Stimulated activated CD8-positive, alpha-beta memory T cell treated with anti-CD3 and anti-CD28 coated beads, Interleukin-4, amount 100 ng/mL, for 4 hours (primary cell): ENCODE measurements at places on chromosomes 16 and 17.

DNA sequence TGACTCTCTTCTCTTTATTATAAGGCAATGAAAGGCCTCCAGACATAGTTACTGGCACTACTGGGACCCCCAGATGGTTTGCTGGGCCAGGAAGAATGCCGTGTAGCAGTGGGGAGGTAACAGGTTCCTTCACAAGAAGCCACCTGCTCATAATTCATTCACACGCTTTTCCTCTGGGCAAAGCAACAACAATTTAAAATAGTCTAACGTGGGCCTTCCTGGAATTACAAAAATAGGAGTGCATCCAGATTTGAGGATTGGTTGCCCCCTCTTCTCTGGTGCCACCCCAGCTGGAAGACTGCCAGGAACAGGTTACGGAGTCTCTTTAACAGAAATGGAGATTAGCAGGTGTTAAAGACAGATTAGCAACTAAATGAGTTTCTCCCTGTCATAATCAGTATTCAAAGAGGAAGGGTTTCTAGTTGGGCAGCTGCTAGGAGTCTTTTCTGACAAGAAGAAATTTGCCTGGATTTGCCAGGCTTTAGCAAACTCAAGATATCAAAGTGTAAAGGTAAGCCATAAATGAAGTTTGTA, 409.6 kb downstream of the NPIPA8 start:
- DNase-seq: no peak

DNA sequence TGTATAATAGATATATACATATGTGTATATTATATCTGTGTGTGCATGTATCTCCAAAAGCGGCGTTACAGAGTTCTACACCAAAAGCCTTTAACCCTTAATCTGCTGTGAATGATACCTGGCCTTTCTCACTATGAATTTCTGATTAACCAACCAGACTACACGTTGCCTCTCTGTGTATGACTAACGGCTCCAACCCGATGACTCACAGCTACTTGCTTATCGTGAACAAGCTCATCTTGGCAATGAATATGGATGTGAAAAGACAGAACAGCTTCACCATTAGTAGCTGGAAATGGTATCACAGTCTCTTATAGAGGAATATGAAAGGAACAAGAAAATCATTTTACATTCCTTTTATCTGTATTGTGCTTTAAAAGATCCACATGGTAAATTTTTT, 23.8 kb upstream of the ARHGAP44 start:
- DNase-seq: no peak

DNA sequence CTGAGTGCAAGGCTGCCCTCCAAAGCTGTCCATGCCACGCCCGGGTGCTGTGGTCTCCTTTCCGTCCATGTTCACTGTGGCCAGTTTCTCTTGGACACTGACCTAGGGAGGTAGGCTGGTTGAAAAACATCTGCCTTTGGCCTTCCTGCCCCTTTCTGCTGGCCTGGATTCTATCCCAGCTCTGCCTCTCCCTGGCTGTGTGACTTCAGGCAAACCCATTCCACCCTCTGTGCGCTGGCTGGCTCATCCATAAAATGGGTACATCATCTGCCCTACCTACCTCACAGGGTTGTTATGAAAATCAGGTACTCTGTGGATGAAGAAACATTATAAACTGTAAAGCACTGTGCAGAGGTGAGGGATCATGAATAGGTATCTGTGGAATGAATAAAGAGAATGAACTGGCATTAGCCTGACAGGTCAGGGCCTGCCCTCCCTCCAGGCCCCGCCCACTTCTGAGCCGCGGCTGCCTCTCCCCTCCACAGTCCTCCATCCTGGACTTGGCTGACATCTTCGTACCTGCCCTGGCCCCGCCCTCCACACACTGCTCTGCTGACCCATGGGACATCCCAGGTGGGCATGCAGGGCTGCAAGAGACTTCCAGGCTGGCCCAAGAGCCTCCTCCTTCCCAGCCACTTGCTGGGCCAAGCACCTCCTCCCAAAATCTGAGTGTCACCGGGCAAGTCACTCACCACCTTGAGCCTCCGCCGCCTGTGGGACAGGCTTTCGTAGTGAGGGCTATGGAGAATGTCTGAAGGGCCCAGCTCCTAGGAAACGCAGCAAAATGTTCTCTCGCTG, 7.0 kb upstream of the SPATA20 start:
- DNase-seq: no peak

DNA sequence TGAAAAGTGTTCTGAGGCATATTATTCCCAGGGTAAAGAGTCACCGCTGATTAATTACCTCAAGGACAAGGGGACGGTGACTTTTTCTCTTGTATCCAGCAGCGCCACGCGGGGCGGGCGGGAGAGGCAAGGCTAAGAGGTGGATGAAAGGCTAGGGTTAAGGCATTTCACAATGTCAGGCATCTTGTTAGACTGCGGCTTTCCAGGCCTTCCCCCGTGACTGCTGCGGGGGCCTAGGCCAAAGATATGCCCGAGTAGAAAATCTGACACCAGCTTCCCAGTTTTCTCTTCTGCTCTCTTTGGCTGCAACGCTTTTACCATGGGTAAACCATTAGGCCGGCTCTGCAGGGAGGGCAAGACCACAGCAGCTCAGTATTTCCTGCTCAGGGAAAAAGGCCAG, 698.2 kb downstream of the MAF start:
- DNase-seq: no peak

GRCh38 chr17:45855691-45856336, 11.1 kb downstream of the SPPL2C start:
- no peak for DNase-seq

GRCh38 chr17:70869402-70870085, 700.2 kb downstream of the KCNJ2 start:
- DNase-seq: no peak

DNA sequence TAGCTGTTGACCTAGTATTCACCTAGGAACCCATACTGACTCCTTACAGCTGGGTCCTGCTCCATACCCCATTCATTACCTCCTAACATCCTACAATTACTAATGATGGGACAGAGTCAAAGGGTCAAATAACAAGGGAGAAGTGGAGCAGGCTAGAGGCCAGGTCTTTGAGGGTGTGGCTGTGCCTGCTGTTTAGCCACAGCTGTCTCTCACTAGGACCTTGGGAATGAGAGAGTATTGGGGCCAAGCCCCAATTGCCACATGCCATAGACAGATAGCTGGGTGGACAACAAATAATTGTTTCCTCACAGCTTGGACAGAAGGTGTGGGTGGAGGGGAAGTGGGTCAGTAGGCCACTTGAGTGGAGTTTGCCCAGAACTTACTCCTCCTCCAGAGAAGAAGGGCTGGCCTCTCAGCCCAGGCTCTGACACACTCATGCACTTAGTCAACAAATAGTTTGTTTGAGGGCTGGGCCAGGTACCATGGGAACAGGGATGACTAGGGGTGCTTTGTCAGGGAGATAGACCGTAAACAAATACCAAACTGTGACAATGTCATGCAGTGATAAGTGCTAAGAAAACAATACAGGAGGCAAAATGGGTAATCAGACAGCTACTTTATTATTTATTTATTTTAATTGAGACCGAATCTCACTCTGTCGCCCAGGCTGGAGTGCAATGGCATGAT, 10.2 kb upstream of the CENPT start:
- no peak for DNase-seq

GRCh38 chr17:68698746-68699145, 97.6 kb upstream of the FAM20A start:
- no peak for DNase-seq

DNA sequence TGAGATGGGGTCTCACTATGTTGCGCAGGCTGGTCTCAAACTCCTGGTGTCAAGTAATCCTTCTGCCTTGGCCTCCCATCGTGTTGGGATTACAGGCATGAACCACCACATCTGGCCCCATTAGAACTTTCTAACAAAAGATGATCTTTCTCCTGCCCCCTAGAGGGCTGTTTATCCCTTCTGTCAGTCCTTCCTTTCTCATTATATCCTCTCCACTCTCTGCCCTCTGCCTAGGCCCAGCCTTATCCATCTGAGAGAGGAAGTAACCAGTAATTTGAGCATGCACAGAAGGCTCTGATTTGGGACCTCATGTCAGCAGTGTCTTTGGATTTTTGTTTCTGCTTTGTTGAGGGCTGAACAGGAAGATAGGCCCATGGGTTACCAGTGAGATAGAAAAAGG, 4.4 kb upstream of the DHX40 start:
- no peak for DNase-seq

DNA sequence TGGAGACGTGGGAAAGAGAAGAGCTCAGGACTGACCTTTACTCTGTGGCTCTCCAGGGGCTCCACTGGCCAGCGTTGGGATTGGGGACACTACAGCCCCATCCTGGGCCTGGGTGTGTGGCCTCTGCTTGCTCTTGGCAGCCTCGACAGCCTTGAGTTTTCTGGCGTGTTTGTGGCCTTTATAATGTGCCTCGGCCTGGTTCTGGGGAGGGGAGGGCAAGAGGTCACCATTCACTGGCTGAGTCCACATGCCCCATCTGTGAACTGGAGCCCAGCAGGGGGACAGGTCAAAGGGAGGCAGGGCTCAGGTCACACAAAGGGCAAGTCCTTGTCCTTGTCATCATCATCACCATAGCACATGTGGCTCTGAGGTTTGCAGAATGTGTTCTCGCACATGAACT, 11.7 kb downstream of the NKIRAS2 start:
- DNase-seq: no peak

- no peak for DNase-seq
Measured at GRCh38 chr16:8905168-8905762, 23.1 kb downstream of the LITAFD start.

- DNase-seq: no peak
Measured at GRCh38 chr16:2598133-2598641, 60.4 kb downstream of the PDPK1 start.

DNA sequence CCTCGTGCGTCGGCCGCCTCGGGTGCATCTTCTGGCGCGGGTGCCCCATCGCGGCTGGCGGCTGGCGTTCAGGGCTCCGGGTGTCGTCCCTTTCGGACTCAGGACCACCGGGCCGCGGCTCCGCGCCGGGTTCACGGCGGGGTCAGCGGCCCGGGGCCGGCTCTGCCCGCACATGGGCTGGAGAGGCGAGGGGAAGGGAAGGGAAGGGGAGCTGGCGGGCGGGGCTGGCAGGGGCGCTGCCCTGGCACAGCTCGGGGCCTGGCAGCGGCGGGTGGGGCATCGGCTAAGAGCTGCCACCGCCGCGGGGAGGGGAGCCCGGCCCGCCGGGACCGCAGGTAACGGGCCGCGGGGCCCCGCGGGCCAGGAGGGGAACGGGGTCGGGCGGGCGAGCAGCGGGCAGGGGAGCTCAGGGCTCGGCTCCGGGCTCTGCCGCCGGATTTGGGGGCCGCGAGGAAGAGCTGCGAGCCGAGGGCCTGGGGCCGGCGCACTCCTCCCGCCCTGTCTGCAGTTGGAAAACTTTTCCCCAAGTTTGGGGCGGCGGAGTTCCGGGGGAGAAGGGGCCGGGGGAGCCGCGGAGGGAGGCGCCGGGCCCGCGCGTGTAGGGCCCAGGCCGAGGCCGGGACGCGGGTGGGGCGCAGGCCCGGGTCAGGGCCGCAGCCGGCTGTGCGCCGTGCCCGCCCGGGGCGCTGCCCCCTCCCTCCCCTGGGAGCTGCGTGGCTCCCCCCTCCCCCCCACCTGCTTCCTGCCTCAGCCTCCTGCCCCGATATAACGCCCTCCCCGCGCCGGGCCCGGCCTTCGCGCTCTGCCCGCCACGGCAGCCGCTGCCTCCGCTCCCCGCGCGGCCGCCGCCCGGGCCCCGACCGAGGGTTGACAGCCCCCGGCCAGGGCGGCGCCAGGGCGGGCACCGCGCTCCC, 646 bp downstream of the HIC1 start:
- DNase-seq: no peak

DNA sequence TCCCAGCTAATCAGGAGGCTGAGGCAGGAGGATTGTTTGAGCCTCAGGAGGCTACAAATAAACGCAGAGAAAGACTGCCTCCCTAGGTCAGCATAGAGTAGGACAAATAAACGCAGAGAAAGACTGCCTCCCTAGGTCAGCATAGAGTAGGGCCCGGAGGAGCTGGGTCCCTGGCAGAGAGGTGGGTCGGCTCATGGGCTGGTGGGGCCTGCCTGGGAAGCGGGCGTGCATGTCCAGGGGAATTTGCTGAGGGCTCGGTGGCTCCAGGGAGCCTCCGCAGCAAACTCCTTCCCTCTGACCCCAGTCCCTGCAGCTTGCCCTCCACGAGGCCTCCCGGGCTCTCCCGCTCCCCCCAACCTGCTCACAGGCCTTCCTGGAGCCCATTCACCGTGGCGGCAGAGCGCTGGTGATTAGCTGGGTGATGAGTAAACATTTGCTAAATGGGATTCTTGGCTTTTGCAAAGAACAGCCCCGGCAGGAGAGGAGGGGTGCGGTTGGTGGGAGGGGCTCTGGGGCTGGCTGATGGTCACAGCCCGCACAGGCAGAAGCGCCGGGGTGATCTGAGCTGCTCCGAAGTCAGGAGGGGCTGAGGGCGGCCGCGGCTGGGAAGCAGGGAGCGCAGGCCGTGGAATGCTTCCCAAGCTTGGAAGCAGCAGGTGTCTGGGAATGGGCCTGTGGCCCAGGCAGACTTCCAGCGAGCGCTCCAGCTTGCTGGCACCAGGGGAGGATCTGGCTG, 93.1 kb downstream of the RTN4RL1 start:
- no peak for DNase-seq

GRCh38 chr17:48139944-48140343, 32.4 kb downstream of the SNX11 start:
- no peak for DNase-seq

DNA sequence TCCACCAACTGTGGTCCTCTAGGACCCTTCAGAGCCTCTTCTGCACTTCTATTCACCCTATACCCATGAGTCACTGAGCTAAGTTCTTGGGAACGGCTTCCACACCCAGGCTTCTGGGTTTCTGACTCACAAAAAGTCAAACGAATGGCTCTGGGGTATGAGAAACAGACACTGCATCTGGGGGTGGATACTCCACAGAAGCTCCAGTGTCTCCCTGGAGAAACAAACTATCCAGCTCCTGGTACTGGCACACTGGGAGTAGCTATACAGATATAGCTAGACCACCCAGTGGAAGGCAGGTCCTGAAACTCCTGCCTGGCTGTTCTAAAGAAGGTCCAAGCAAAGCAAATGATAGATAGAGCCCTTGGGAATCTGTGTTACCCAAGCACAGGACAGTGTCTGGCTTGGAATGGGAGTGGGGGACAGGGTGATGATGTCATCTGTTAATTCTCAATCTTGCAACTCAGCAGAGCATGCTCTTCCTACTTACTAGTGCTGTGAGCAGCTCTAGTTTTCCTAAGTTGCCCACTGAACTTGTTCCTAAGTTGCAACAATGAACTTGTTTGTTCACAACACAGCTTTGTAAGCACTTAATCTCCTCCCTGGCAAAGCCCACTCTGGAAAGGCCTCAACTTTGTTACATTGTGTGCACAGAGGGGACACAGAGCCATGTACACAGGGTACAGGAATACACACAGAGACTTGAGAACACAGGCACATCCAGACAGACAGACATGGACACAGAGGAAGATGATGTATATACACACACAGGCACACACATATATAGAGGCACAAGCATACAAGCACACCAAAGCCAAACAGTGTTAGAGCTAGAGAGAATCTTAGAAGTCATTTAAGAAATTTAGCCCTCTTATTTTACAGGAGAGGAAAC, 6.7 kb downstream of the MMP28 start:
- no peak for DNase-seq
